ENCODE measurements at places on chromosomes 3 and 15.

DNA sequence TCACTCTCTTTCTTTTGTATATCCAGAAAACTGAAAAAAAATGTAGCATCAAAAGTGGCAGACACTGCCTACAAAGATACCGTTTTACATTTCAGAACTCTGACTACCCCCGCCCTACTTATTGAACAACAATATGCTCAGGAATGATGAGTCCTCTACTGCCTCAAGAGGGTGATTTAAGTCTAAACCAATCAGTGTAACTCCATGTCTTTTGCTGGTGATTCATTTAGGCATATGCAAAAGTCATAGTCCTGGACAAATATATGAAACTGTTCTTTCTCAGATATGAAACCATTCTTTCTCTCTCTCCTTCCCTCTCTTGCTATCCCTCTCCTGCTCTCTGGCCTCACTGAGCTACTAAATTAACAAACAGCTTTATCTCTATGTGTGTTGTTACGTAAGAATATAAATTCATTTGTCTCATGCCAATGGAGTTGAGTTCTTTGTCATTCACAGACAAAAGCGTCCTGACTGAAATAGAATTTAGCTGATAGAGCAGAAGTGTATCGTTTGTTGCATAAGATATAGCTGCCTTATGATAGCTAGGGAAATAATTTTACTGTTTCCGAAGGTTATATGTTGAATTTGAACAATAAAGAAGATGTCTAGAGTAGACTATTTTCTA is 133.7 kb upstream of the OSTN start:
- H3K27me3 ChIP-seq: peaks cover 3% of the 10 kb centered on the region
- no peak for DNase-seq
- no peaks in the 10 kb centered on the region for H3K36me3 ChIP-seq
- no peak overlapping the region for H3K4me3 ChIP-seq
- H3K27ac ChIP-seq: no peak overlapping the region

GRCh38 chr15:77039217-77039533 is 31.7 kb downstream of the TSPAN3 start:
- H3K27me3 ChIP-seq: no peaks in the 10 kb centered on the region
- no peak for DNase-seq
- H3K27ac ChIP-seq: no peak overlapping the region
- peaks cover 7% of the 10 kb centered on the region for H3K4me1 ChIP-seq
- H3K36me3 ChIP-seq: peaks cover 18% of the 10 kb centered on the region

- no peak overlapping the region for H3K27ac ChIP-seq
- H3K36me3 ChIP-seq: no peaks in the 10 kb centered on the region
- no peak for DNase-seq
- H3K27me3 ChIP-seq: no peaks in the 10 kb centered on the region
Measured at GRCh38 chr3:49620728-49621127, 53.4 kb upstream of the APEH start.

DNA sequence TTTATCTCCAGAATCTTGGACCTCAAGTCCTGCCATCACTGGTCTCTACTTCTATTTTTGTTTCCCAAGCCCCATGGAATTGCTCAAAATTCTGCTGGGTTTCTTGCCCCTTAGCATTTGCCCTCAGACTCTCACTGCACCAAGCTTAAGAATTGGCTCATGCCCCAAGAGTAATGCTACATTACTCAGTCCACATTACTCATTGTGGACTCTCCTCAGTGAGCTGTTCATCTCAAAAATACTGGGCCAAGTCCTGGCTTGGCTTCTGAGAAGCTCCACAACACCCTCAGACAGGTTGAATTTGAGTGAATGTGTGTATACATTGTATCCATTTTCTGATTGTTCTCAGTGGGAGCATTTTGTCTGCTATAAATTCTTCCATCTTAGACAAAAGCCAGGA is 364.4 kb upstream of the ARHGEF26 start:
- no peaks in the 10 kb centered on the region for H3K4me1 ChIP-seq
- DNase-seq: no peak
- H3K36me3 ChIP-seq: no peaks in the 10 kb centered on the region
- no peaks in the 10 kb centered on the region for H3K27me3 ChIP-seq
- no peak overlapping the region for H3K27ac ChIP-seq

DNA sequence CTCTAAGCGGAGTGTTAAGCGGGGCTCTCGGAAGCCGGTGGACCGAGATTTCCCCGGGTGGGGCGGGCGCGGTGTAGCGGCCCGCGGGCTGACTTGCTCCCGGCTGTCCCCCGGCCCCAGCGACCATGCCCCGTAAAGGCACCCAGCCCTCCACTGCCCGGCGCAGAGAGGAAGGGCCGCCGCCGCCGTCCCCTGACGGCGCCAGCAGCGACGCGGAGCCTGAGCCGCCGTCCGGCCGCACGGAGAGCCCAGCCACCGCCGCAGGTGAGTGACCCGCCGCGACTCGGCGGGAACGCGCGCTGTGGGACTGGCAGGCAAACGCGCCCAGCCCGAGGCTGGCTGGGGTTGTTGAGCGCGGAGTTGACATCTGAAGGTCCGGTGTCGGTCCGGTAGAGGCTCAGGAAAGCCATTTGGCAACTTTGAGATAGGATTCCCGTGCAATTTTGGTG is 1.3 kb downstream of the SMC4 start:
- H3K4me1 ChIP-seq: peaks cover 18% of the 10 kb centered on the region
- no peak for DNase-seq
- peak overlapping the region; percentile 93 for H3K27ac ChIP-seq
- no peaks in the 10 kb centered on the region for H3K27me3 ChIP-seq
- no peaks in the 10 kb centered on the region for H3K36me3 ChIP-seq
- peak overlapping the region; percentile 86 for H3K4me3 ChIP-seq

GRCh38 chr3:45776611-45777010 is 19.7 kb downstream of the SLC6A20 start:
- H3K27ac ChIP-seq: no peak overlapping the region
- no peaks in the 10 kb centered on the region for H3K27me3 ChIP-seq
- H3K36me3 ChIP-seq: no peaks in the 10 kb centered on the region
- H3K4me3 ChIP-seq: no peak overlapping the region

GRCh38 chr15:74364936-74365597 is 2.4 kb downstream of the CYP11A1 start:
- H3K36me3 ChIP-seq: no peaks in the 10 kb centered on the region
- no peak for DNase-seq
- no peak overlapping the region for H3K27ac ChIP-seq
- H3K4me3 ChIP-seq: peak overlapping the region; percentile 71
- peaks cover 5% of the 10 kb centered on the region for H3K27me3 ChIP-seq

DNA sequence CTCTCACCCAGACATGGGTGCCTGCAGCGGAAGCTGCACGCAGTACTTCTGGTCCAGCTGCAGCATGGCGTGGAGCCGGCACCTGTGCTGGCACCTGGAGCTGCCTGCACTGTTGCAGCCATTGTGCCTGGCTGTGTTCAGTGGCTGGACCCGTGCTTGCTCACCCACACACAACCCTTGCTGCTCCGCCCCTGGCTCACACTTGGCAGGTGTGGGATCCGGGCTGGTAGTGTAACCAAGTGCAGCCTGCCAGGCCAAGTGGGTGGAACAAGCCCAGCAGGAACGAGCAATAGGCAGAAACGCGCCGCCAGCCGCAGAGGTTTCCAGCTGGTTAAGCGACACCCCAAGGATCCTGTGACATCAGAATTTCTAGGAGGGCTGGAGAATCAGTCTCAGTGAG is 11.2 kb upstream of the SCAPER start:
- H3K36me3 ChIP-seq: no peaks in the 10 kb centered on the region
- H3K4me1 ChIP-seq: no peaks in the 10 kb centered on the region
- DNase-seq: no peak
- no peak overlapping the region for H3K4me3 ChIP-seq
- H3K27ac ChIP-seq: no peak overlapping the region

- H3K36me3 ChIP-seq: no peaks in the 10 kb centered on the region
- no peak overlapping the region for H3K27ac ChIP-seq
- no peak overlapping the region for H3K4me3 ChIP-seq
- no peak for DNase-seq
Measured at GRCh38 chr15:50143255-50143860, 24.3 kb upstream of the ATP8B4 start.

DNA sequence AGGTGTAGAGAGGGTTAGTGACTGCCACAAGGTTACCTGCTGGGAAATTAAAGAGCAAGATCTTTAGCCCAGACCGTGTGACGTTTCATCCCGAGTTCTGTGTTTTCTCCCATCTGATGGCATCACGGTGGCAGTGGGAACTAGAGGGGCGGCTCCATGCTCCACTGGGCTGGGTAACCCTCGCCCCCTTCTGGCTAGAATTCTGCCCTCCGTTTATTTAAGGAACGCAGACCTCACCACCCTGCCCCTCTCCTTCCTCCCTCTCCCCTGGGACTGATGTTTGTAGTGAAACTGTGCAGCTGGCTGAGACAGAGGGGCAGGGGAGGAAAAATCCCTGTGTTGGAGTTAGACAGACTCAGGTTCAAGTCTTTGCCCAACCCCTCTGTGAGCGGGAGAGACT is 65.6 kb downstream of the ITGA11 start:
- peaks cover 6% of the 10 kb centered on the region for H3K36me3 ChIP-seq
- H3K4me3 ChIP-seq: no peak overlapping the region
- peak; percentile 64 for DNase-seq
- H3K27me3 ChIP-seq: no peaks in the 10 kb centered on the region
- peak overlapping the region; percentile 95 for H3K27ac ChIP-seq

DNA sequence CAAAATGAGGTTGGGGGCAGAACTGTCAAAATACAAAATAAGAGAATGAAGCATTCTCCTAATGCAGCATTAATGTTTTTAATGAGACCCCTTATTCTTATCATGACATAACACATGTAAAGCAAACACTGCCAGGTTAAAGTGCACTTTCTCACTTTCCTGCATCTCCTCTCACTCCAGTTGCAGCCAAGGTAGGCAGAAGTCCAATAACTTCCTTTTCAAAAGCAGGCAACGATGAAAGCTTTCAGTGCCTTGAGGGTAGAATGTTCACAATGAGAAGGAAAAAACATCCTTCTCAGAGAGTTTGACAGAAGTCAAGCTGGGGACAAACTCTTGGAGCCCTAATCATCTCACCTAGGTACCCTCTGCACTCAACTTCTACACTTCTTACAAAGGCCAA is 59.5 kb downstream of the FAIM start:
- H3K4me3 ChIP-seq: no peak overlapping the region
- no peaks in the 10 kb centered on the region for H3K36me3 ChIP-seq
- no peak overlapping the region for H3K27ac ChIP-seq
- no peak for DNase-seq

- no peak overlapping the region for H3K4me3 ChIP-seq
- H3K36me3 ChIP-seq: no peaks in the 10 kb centered on the region
- DNase-seq: no peak
- H3K27ac ChIP-seq: no peak overlapping the region
- no peaks in the 10 kb centered on the region for H3K27me3 ChIP-seq
Measured at GRCh38 chr3:54663501-54664011, 264.3 kb downstream of the LRTM1 start.

DNA sequence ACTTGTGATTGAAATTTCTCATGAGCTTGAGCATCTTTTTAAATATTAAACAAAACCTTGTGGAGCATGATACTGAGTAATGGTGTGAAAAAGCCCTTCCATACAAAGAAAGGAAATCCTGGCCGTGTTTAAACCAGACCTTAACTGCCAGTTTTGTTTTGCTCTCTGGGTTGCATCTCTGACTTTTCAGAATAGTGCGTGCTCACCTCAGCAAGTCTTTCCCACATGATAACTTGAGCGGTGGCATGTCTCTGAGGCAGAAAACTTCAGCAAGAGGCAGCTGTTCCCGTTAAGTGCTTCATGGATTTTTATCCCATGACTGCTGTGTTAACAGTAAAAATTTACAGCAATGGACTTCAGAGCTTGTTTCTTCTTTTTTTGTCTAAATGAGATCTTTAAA is 393.3 kb downstream of the FEZF2 start:
- H3K27ac ChIP-seq: no peak overlapping the region
- H3K4me3 ChIP-seq: no peak overlapping the region
- H3K4me1 ChIP-seq: peaks cover 12% of the 10 kb centered on the region
- DNase-seq: no peak
- H3K36me3 ChIP-seq: no peaks in the 10 kb centered on the region
- H3K27me3 ChIP-seq: no peaks in the 10 kb centered on the region

- no peaks in the 10 kb centered on the region for H3K4me1 ChIP-seq
- H3K36me3 ChIP-seq: no peaks in the 10 kb centered on the region
- no peak for DNase-seq
- H3K27ac ChIP-seq: no peak overlapping the region
- H3K27me3 ChIP-seq: no peaks in the 10 kb centered on the region
Measured at GRCh38 chr3:908839-909238, 184.0 kb upstream of the CNTN6 start.

DNA sequence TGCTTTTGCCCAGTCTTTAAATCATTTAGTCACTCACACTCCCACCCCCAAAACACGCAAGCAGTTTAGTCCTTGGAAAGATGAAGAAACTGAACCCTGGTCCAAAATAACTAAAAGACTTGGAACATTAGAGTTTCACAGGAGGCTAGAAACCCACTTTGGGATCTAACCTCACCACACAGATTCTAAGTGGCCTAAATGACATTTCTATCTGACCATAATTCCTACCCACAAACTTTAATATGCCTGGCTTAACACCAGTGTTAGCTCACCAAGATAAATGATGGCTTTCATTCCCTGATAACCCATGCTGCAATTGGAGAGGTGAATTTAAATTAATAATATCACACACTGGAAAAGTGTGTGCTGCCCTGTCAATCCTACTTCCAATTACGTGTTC is 295.3 kb upstream of the UBE2E2 start:
- H3K36me3 ChIP-seq: no peaks in the 10 kb centered on the region

Data from thoracic aorta (tissue), 2 donors.